ENCODE measurements at places on chromosomes 1 and 21.

GRCh38 chr21:31531967-31532366, 127.5 kb upstream of the SOD1 start:
- no peak for DNase-seq

GRCh38 chr1:206713070-206713469, 28.4 kb downstream of the MAPKAPK2 start:
- no peak for DNase-seq

- DNase-seq, result no peak
Measured at GRCh38 chr1:183477986-183478781, 5.9 kb downstream of the SMG7 start.

DNA sequence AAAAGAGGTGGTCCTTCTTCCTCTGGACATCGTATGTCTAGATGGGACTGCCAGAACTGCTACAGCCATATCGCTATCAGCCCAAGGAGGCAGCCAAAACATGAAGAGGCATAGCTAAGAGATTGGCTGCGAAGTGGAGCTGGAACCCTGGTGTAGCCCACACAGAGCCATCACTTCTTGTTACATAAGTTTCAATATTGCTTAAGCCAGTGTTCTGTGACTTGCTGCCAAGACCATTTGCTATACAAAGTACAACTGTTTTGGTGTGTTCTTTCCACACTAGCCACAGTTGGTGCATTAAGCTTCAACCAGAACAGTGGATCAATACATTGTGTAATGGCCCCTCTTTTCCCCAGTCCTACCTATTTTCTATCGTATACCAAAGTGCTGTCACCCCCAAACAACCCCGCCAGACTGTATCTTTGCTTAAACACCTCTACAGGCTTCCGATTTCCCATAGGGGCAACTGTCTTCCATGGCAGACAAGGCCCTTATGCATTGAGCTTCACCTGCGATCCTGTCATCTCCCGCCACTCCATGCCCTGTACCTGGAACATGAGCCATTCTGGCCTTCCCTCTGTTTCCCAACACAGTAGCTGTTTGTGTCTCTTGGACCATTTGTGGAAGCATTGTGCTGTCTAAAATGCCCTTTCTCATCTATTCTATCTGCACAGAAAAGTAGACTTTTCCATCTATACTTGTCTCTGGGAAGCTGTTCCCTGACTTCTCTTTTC, 241.8 kb downstream of the TTLL7 start:
- no peak for DNase-seq

DNA sequence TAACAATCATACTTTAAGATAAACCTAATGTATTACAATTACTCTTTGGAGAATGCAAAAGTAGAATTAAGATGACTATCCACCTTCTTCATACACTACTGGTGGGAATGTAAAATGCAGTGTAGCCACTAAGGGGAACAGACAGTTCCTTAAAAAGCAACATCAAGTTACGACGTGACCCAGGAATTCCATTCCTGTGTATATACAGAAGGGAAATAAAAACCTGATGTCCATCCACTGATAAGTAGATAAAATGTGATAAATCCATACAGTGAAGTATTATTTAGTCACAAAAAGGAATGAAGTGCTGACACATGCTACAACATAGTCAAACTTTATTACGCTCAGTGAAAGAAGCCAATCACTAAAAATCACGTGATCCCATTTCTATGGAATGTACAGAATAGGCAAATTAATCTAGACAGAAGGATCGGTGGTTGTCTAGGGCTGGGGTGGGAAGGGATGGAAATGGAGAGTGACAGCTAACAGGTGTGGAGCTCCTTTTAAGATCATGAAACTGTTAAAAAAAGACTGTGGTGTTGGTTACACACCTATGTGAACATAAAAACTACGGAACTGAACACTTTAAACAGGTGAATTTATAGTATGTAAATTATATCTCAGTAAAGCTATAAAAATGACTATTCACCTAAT, 42.1 kb downstream of the NRIP1 start:
- no peak for DNase-seq

GRCh38 chr1:31122101-31122735, 56.7 kb upstream of the PUM1 start:
- no peak for DNase-seq

GRCh38 chr1:12445257-12445656, 172.8 kb downstream of the DHRS3 start:
- DNase-seq, result no peak

- DNase-seq, result no peak
Measured at GRCh38 chr1:11935057-11935412, 518 bp downstream of the PLOD1 start.

- no peak for DNase-seq
Measured at GRCh38 chr1:116544588-116545358, 26.1 kb downstream of the CD58 start.

DNA sequence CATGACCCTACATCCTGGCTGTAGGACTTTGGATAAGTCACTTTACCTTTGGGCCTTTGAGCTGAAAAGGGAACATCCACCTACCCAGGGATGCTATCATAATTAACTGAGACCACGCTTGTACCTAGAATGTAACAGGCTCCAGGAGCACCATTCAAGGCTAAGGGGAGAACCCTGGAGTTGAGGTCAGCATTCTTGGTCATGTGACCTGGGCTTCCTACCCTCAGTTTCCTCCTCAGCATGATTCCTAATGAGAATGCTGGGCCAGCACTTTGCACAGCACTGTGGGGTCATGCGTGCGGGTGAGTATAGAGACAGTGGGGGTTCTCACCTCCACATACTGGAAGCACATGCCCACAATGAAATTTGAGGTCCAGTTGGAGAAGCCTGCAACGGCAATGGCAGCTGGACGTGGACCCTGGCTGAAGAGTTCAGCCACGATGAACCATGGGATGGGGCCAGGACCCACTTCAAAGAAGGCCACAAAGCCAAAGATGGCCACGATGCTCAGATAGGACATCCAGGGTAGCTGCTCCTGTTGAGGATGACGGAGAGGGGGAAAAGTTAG, 31.3 kb downstream of the SLC2A1 start:
- no peak for DNase-seq

DNA sequence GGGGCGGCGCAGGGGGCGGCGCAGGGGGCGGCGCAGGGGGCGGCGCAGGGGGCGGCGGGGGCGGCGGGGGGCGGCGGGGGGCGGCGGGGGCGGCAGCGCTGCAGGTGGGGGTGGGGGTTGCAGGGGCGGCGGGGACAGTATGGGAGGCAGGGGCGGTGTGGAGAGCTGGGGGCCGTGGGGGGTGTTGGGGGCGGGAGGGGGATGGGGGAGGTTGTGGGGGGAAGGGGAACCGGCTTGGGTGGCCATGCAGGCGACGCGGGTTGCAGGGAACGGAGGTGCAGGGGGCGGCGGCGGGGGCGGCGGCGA, 13.0 kb upstream of the SLC19A1 start:
- DNase-seq, result no peak

- no peak for DNase-seq
Measured at GRCh38 chr1:30526652-30527345, 196.6 kb downstream of the MATN1 start.

GRCh38 chr21:45670731-45671130, 27.2 kb downstream of the PCBP3 start:
- DNase-seq, result no peak

DNA sequence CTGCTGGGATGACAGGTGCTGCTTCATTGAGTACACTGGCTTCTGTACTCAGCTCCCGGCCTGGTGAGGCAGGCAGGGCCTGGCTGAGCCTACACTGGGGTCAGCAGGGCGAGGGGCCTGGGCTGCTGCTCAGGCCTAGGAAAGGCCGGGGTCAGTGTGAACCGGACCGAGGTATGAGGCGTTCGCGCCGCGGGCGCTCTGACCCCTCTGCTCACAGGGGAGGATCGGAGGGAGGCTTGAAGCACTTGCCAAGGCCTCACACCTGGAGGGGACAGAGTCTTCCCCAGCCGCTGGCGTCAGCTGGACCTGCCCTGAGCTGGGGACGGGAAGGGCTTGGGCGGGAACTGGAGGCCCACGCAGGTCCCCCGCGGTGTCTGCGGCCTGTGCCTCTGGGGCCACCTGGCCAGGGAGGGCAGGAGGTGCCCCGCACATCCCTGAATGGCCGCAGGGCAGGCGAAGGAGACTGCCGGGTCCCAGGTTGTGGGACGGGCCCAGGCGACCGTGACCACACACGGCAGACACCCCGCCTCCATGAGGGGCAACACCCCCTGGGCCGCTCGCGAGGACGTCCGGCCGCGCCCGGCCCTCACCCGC, 466 bp downstream of the PEX10 start:
- DNase-seq, result no peak

GRCh38 chr1:66502086-66502485, 31.9 kb upstream of the SGIP1 start:
- DNase-seq, result no peak

- no peak for DNase-seq
Measured at GRCh38 chr1:43981135-43981491, 2.1 kb downstream of the B4GALT2 start.

DNA sequence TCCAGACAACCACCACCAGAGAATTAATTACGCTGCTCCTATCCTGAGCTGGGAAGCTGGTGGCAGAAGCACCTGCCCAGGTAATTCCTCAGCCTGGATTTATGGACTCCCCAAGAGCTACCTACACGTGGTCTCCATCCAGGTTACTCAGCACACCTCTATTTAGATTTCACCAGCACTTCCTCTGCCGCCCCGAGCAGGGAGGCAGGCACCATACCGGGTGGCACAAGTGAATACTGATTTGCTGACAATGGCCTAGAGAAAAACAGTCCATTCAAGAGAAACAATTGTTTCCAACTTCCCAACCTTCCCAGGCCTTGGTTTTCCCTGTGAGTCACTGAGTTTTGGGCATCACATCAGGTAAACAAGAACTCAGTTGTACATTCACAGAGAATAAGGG, 134.3 kb downstream of the MATN1 start:
- no peak for DNase-seq

DNA sequence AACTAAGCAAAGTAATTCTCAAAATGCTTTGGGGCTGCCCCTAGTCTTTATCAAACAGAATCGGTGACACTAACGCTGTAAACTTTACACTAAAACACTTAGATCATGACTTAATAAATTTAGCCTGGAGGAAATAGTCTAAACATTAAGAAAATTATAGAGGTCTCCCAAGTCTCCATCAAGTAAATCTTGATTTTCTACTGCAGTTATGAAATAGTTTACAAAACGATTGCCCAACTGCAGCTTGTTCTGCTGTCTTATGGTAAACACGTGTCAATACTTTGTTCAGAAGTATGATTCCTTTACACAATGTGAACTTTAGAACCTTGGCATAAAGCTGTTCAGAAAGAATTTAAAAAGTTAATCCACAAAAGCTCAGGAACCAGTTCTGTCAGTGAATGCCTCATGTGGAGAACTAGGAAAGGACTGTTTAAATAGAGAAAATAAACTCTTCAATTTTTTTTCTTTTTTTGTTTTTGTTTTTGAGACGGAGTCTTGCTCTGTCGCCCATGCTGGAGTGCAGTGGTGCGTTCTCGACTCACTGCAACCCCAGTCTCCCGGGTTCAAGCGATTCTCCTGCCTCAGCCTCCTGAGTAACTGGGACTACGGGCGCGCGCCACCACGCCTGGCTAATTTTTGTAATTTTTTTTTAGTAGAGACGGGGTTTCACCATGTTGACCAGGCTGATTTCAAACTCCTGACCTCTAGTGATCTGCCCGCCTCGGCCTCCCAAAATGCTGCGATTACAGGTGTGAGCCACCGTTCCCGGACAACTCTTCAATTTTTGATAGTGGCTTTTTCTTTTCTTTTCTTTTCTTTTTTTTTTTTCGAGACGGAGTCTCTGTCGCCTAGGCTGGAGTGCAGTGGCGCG, 1.6 kb downstream of the DDI2 start:
- no peak for DNase-seq

GRCh38 chr1:202133989-202134388, 10.5 kb downstream of the ARL8A start:
- no peak for DNase-seq

DNA sequence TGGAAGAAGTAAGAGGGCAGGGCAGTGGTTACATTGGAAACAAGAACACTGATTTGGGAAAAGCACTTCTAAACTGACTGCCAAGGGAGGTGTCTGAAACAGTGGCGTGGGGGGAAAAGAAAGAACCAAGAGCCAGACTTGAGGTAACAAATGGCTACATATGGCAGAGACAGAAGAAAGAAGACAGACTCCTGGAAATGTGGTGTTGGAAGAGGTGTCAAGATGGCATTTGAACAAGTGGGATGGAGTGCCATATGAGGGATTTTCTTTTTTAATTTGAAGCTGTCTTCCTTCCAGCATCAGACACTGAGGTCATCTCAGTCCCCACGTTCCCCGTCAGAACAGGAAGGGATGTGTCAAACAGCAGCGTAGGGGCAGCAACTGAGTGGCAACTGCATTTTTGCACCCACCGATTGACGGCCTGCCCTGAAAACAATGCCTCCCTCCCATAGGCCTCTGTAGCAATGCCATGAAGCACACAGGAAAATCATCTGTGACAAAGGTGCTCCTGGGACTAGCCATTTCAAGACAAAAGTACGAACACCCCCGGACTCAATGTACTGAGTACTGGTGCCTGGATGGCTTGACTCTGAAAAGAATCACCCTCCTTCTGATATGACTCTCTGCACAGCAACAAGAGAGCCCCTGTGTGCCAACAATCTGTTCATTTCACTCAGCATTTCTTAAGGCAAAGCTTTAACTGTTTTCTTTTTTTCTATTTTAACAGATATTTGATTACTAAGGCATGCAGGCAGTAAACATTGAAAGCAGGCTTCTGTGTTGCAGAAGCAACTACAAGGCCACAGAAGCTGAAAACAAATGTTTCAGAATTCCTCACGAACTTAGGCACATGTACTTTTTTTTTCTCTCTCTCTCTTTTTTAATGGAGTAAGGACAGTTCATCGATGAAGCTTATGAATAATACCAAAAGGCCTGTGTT, 37.0 kb downstream of the LPAR3 start:
- DNase-seq, result no peak

Measured in activated T-cell treated with anti-CD3 and anti-CD28 coated beads for 48 hours (primary cell).